CD4-positive, CD25-positive, alpha-beta regulatory T cell (primary cell): ENCODE measurements at places on chromosomes 1 and 21. TPM values are rescaled to one million over a fixed set of nuclear protein-coding genes. Genes with fewer than 3 reads are reported as not detected.

- H3K36me3 ChIP-seq: no peaks in the 10 kb centered on the region
- H3K27me3 ChIP-seq: no peaks in the 10 kb centered on the region
- H3K4me1 ChIP-seq: no peaks in the 10 kb centered on the region
- H3K4me3 ChIP-seq: no peak overlapping the region
- H3K27ac ChIP-seq: no peak overlapping the region
These were observed 54.4 kb upstream of the A3GALT2 start for GRCh38 chr1:33375316-33375715.

DNA sequence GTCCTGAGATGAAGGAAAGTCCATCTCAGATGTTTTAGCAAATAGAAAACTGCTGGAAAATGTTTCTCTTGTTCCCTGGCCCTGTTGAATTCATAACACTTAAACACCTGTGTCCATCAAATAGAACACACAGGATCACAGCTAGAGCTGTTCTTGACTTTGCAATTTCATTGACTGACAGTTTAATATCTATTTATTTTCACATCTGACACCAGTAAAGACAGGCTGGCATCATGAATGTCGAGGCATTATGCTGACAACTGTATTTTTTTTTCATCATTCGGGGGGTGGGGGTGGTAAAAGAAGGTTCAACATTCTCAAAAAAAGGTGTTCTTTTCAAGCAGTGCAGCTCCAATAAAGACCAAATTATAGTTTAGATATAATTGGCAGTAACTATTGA lies 591.2 kb upstream of the PTBP2 start:
- no peaks in the 10 kb centered on the region for H3K4me1 ChIP-seq
- no peak for DNase-seq
- no peaks in the 10 kb centered on the region for H3K36me3 ChIP-seq
- no peak overlapping the region for H3K4me3 ChIP-seq
- H3K27me3 ChIP-seq: no peaks in the 10 kb centered on the region

- H3K27ac ChIP-seq: no peak overlapping the region
- H3K36me3 ChIP-seq: no peaks in the 10 kb centered on the region
- H3K27me3 ChIP-seq: no peaks in the 10 kb centered on the region
- no peak overlapping the region for H3K4me3 ChIP-seq
- no peaks in the 10 kb centered on the region for H3K4me1 ChIP-seq
These were observed 75.5 kb downstream of the CAMK2N1 start for GRCh38 chr1:20410503-20410902.

GRCh38 chr1:17765444-17766411 lies 10.6 kb downstream of the ACTL8 start:
- no peak overlapping the region for H3K27ac ChIP-seq
- H3K4me3 ChIP-seq: no peak overlapping the region
- DNase-seq: no peak

WNT3A gene
- polyA plus RNA-seq: not detected
